ENCODE measurements at places on chromosomes 2 and 18.

DNA sequence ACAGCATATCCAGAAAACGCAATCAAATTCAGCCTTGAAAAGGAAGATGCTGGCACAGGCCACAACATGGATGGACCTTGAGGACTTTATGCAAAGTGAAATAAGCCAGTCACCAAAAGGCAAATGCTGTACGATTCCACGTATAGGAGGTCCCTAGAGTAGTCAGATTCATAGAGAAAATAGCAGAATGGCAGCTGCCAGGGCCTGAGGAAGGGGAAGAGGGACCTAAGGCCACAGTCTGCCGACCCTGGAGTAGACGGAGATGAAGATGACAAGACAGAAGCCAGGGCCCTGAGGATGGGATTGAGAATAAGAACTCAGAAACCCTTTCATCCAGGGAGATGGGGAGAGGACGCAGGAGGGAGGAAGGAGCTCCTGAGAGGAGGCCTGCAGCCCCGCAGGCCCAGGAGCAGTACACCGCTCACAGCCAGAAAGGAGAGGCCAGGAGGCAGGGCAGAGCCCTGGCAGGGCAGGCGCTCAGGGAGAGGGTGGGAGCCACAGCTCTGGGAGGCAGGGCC, 8.1 kb upstream of the MTERF4 start:
- no peak for DNase-seq

DNA sequence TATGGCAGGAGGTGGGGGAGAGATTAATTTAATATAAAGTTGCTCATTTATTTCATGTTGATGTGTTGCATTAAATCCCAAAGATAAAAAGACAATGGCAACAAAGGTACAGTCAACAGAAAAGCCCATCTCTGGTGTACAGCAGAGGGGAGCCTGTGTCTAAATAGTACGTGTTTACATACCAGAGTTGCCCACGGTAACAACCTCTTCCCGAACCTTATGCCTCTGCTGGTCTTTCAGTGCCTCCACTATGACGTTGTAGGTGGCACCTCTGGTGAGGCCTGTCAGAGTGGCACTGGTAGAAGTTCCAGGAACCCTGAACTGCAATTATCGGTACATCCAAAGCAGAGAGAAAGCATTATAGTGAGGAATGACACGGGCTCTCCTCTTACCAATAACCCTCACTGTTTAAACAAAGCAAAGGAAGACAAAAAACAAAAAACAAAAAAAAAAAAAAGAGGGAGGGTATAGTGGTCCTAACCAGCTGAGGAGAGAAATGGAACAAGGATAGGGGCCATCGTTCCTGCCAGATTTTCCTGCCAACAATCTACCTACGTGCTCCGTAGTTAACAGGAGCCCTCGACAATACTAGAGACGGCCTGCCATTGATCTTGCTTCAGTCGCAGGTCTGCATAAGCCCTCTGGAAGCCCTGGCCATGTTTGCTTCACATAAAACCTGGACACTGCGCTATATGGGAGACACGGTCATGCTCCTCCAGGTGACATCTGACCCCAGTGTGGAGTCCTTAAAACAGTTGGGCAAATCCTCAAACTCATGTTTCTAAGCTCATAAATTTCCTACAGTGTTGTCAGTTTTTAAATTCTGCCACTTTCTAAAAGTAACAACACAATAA, 58.5 kb downstream of the ATIC start:
- DNase-seq = no peak

DNA sequence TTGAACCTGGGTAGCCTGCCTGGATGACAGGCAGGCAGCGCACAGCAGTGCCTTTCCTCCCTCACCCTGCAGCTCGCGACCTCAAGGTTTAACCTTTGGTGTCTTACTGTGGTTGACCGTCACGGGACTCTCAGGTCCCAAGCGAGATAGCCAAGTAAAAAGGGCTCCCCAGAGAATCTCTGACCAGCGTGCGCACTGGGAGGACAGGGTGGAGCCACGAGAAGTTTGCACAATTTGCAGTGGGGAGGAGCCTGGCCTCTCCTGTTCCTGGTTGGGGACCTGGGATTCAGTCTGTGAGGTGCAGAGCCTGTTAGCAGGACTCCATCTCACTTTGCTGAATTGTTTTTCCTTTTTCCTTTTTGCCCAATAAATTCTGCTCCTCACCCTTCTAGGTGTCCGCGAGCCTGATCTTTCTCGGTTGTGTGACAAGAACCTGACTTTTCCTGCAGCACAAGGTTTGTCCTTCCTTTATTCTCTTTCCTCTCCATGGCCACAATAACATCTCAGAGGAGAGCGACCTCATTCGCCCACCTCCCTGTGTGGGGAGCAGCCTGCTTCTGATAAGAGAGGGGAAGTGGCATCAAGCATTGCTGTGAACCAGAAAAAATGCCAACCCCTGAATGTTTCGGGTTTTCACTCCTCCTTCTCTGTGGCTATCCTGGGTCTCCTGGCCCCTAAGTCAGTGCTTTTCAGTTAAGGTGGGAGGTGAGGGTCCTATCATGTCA, 36.2 kb downstream of the POU3F3 start:
- no peak for DNase-seq

DNA sequence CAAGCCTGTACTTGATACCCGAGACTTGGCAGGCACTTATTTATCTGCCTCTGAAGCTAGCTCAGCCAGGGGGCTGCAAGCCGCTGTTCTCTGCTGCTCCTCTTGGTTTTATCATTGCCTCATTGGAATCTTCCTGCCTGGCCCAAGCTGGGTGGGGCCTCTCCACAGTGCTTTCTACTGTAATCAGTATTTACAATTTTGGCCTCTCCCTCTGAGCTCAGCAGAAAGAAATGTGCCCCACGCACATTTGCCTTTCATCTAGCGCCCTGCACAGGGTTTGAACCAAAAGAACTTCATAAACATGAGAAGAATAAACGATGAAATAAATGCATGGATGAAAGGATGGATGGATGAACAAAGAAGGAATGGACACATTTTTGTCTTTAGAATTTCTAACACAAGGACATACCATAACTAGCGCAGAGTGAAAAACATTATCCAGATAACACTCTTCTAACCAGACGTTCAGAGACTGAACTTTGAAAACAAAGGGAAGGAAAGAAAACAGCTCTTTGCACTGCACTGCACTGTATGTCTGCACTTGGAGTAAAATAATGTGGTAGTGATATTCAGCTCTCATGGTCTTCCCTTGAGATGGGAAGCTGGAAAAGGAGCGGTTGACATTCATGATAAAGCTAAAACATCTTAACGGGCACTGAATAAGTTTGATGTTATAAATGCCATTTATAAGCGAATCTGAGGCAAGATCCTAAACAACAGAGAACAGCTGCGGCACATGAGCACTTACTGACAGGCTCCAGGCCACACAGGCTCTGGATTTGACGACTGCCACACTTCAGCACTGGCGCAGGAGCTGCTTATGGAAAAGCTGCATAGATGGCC, 86.8 kb upstream of the SP3 start:
- DNase-seq = no peak

GRCh38 chr2:175442441-175442840, 260.9 kb upstream of the ATP5MC3 start:
- no peak for DNase-seq

- no peak for DNase-seq
These were observed 559.3 kb upstream of the PIK3C3 start for GRCh38 chr18:41395695-41396094.

DNA sequence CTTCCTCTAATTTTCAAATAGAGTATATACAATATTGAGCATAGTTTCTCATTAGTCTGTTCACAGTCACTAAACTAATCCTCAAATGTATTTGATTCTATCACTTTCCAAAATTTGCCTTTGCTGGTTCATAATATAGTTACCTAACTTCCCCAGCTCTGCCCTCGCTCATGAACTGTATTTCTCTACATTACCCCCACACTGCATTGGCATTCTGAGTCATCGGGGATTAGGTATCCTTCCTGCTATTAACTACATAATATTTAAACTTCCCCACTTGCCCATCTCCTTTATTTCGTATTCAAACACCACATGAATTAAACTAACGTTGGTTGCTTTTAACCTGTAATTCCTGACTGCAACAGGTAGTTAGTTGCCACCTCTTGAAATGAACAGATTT, 14.8 kb upstream of the CLASP1 start:
- DNase-seq = no peak

DNA sequence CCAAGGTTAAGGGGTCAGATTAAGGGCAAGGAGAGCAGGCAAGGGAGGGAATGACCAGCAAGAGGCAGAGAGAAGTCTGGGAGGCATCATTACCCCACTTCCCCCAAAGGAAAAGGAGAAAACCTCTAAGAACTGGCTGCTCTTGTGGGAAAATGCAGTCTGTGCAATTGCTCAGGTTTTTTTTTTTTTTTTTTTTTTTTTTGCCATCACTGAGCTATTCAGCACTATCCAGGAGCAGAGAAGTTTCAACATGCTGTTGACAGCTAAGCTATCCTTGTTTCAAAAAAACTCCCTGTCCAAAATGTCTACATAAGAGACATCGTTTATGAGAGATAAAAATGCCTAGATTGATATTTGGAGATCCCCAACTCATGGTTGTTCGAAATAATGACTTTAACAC, 345.4 kb downstream of the TDRD15 start:
- DNase-seq = no peak

GRCh38 chr2:127634626-127635379, 11.2 kb upstream of the GPR17 start:
- no peak for DNase-seq

GRCh38 chr2:23465936-23466335, 81.0 kb downstream of the KLHL29 start:
- DNase-seq = no peak

GRCh38 chr2:207765547-207765946, 4.2 kb downstream of the FZD5 start:
- no peak for DNase-seq

- DNase-seq = no peak
These were observed 115.7 kb downstream of the PRKRA start for GRCh38 chr2:178335230-178335629.

DNA sequence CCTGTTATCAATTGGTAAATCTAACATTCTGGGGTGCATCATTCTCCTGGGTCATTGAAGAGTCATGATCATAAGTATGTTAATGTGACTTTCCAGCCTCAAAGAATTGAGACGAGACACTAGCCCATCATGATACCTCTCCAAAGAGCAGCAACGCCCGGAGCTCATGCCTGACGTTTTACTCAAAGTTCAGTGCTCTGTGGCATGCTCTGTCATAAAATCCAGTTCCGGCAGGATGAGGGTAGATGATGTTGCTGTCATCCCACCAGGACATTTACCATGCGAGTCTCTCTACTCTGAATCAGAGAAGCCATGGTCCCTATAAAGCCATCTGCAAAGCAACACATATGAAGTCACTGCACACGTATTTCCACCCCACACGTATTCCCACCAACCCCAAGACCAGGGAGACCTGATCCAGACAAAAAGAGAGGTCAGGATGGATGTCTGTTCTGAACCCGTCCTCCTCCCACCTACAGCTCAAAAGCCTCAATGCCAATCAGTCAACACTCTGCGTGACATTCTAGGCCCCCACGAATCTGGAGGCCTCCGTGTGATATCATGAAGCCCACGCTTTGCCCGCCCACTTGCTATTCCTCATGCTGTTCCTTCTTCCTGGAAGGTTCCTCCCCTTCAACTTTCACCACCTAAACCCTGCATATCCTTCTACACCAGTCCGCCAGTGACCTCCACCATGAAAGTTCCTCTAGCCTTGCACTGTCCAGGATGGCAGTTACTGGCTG, 85.8 kb downstream of the DNMT3A start:
- no peak for DNase-seq

All from naive thymus-derived CD4-positive, alpha-beta T cell (primary cell).